ENCODE measurements at places on chromosomes 2 and 18. TPM values are rescaled to one million over a fixed set of nuclear protein-coding genes. Genes with fewer than 3 reads are reported as not detected.

DNA sequence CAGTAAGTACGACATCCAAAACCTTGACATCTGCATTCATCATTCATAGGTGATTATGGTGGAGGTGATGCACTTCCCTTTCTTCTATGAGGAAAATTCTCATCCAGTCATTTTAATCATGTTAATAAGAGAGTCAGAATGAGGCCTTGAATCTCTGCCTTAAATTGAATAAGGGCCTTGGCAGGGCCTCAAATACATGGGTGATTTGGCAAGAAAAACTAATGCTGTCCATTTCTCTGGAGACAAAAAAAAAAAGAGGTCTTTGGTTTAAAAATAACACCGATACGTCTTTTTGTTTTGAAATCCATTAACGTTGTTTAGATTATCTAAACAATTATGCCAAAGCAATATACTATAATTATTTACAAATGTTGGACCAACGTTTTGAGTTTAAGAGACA, 8.1 kb downstream of the COLEC12 start:
- no peak for DNase-seq

- DNase-seq, result no peak
Observed at GRCh38 chr18:24875777-24876176, 415.3 kb downstream of the HRH4 start.

DNA sequence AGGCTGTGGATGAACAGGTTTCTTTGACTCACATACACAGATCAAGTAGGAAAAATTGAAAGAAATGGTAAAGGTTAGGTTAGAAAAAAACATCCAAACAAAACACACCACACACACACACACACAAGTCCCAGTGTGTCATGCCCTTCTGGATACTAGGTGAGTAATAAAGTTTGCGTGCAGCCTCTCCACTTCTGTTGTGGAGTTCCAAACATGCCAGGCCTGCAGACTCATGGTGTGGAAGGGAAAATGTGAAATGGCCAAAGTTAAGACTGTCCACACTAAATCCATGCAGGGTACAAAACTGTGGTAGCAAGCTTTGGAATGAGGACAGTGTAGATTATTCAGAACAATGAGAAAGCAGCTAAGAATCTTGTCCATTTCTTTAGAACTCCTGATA, 114.6 kb downstream of the IKZF2 start:
- no peak for DNase-seq

- no peak for DNase-seq
Observed at GRCh38 chr2:36343606-36344005, 12.0 kb upstream of the CRIM1 start.

GRCh38 chr2:133835821-133836619, 267.8 kb upstream of the NCKAP5 start:
- no peak for DNase-seq

The MAPRE3 gene
- total RNA-seq, result 51.0 TPM

The BOLL gene
- total RNA-seq, result not detected

The ZAP70 gene
- total RNA-seq, result 1.5 TPM

The ALPP gene
- not detected for total RNA-seq
